ENCODE measurements at places on chromosomes 3 and 15. TPM values are rescaled to one million over a fixed set of nuclear protein-coding genes. Genes with fewer than 3 reads are reported as not detected.

The KNG1 gene
- total RNA-seq = not detected

The DENND6A gene
- 29.6 TPM for total RNA-seq

The CCDC66 gene
- 20.7 TPM for total RNA-seq

The RYK gene
- total RNA-seq = 59.2 TPM

The C3orf52 gene
- 11.9 TPM for total RNA-seq

The SPTSSB gene
- 28.8 TPM for total RNA-seq

The CADM2 gene
- 11.4 TPM for total RNA-seq

The RTP1 gene
- not detected for total RNA-seq

The CKMT1A gene
- 37.3 TPM for total RNA-seq

The IL17RB gene
- total RNA-seq = 10.5 TPM

The FOXL2 gene
- total RNA-seq = 0.75 TPM

The SGO1 gene
- total RNA-seq = 18.8 TPM

The PLSCR5 gene
- not detected for total RNA-seq

The RARRES1 gene
- 57.7 TPM for total RNA-seq

The SCAANT1 gene
- total RNA-seq = not detected

The VWA5B2 gene
- total RNA-seq = 23.7 TPM

The CDCP1 gene
- 26.3 TPM for total RNA-seq

The STAB1 gene
- total RNA-seq = 0.12 TPM

The TTC23 gene
- 18.8 TPM for total RNA-seq

The COL6A5 gene
- total RNA-seq = 0.14 TPM

The POLQ gene
- total RNA-seq = 12.2 TPM

The ARF4 gene
- total RNA-seq = 132 TPM

The CX3CR1 gene
- total RNA-seq = 0.21 TPM

The ZIC4 gene
- not detected for total RNA-seq

The GPR27 gene
- 7.4 TPM for total RNA-seq

The LINGO1 gene
- total RNA-seq = 19.6 TPM

The DNAJB8 gene
- total RNA-seq = not detected

The SERINC4 gene
- 0.14 TPM for total RNA-seq
